ENCODE measurements at places on chromosomes 3 and 15.

GRCh38 chr15:34591306-34591705 is 7.9 kb upstream of the GOLGA8B start:
- DNase-seq, result no peak

DNA sequence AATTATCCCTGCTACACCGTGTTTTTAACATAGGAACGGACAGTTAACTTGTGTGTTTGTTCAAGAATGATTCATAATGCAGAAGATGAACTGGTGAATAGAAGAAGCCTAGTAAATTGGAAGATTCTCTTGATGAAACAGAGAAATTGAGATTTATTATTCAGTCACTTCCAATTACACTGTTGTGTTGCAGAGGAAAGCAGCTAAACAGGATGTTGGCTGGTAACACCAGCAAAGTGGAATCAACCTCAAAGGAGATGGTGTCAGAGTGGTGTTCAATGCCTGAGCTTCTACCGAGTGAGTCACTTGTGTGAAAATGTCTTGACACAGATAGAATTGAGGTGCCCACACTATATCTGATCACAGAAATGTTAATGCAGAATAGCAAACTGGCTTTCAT is 399.6 kb downstream of the LPP start:
- DNase-seq, result peak; percentile 31

GRCh38 chr3:37739579-37740290 is 121.9 kb upstream of the CTDSPL start:
- DNase-seq, result no peak

GRCh38 chr15:68367992-68368391 is 64.0 kb downstream of the ITGA11 start:
- DNase-seq, result no peak
